ENCODE measurements at places on chromosomes 3 and 15.

DNA sequence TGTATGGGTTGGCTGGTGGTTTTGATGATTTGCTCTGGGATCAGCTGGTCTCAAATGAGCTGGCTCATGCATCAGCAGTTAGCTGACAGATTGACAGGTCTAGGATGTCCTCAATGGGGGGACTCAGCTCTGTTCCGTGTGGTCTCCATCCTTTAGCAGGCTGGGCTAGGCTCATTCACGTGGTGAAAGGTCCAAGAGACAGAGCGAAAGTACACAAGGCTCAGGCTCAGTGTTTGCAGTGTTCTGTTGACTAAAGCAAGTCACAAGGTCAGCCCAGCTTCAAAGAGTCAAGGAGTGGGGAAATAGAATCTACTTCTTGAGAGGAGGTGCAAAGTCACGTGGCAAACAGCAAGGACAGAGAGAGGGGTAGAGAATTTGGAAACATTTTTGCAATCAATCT, 126.5 kb upstream of the CMC1 start:
- no peak for DNase-seq

GRCh38 chr3:107684431-107684925, 161.7 kb downstream of the BBX start:
- DNase-seq: no peak

DNA sequence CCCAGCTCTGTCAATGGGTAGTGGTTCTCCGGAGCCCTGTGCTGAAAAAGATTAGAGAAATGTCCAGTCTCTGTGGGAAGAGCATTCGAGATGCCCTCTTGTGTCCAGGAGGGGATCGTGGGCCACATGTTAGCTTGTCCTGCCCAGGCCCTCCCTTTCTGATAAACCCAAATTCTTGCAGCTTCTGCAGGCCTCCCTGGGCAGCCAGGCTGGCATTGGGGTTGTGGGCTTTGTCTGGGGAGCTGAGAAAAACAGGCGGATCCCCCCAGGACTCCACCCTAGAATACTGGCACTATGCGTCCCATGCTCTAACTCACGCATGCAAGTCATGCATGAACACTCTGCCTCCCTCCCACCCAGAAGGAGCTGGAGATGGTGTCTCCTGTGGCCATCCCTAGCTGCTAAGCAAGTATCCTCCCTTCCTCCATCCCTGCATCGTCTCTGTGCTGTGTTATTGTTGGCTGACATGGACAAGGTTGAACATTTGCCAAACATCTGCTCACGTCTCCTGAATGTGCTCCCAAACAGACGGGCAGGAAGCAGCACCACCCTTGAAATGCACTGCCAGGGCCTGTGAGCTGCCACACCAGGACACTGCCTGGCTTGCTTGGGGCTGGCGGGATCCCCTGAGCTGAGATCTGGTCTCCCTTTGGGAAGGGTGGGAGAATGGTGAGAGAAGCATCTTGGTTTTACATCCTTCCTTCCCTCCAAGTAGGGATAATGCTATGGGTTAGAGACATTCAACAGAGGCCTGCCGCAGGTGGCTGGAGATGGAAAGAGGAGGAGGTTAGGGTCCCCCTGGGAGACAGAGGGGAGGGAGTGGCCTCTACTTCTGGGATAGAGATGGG, 26.5 kb downstream of the CFAP161 start:
- DNase-seq: peak; percentile 88

DNA sequence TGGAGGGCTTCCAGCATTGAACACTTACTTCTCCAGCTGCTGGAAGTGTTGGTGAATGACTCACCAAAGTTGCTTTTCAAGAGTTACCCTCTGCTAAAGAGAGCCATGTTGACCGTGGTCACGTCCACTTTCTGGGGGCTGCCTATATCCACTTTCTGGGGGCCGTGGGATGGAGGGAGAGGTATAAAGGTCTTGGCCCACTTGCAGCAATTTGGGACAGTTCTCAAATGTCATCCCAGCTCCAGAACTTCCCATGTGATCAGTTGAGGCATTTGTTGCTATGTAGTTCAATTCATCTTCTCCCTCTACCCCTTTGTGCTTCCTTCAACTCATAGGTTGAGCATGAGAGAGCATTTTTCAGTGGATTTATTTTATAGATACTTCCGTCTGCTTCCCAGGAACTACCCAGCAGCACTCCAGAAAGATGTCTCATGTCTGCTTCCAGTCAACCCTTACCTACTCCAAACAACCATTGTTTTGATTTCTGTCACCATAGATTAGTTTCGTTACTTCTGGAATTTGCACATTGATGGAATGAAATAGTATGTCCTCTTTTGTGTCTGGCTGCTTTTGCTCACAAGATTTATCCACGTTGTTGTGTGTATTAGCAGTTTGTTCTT, 130.6 kb downstream of the TCF12 start:
- DNase-seq: no peak

DNA sequence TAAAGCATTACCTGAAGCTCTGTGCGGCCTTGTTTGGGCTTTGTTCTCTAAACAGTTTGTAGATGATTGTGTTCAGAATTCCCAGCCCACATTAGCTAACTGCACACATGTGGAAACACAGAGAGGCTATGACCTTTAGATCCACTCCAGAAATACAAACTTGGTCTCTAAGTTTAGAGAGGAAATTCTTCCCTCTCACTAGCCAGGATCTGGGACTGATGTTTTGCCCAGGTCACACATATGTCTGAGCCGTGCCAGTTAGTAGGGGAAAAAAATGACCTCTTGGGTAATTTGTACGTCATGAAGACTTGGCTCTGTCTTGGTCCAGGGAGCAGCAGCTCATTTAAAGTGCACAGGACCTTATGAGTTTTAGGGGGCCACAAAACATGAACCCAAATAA, 223.1 kb downstream of the RBMS3 start:
- DNase-seq: no peak

DNA sequence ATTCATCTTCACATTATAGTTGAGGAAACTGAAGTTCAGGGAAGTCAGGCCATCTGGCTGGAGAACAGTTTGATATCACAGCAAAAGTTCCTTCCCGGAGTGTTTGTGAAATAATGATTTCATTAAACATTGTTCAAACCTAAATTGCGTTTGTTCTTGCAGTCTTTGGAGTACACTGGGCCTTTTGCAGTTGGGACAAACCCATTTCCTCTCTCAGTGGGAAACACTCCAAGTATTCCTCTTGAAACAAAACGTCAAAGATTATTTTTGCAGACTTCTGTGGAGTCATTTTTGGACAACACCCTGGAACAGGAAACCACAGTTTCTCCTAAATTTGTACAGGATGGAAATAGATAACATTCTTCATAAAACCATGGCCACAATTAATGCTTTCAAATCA, 287.5 kb downstream of the PTPRG start:
- no peak for DNase-seq

- DNase-seq: no peak
Observed at GRCh38 chr15:101013201-101013550, 94.0 kb downstream of the LRRK1 start.

Data from HS-27A (cell line).